ENCODE measurements at places on chromosomes 6 and 20.

GRCh38 chr6:68638230-68638900, 3.3 kb downstream of the ADGRB3 start:
- DNase-seq = peak; percentile 58

GRCh38 chr6:2378891-2379652, 133.7 kb upstream of the GMDS start:
- DNase-seq = no peak

DNA sequence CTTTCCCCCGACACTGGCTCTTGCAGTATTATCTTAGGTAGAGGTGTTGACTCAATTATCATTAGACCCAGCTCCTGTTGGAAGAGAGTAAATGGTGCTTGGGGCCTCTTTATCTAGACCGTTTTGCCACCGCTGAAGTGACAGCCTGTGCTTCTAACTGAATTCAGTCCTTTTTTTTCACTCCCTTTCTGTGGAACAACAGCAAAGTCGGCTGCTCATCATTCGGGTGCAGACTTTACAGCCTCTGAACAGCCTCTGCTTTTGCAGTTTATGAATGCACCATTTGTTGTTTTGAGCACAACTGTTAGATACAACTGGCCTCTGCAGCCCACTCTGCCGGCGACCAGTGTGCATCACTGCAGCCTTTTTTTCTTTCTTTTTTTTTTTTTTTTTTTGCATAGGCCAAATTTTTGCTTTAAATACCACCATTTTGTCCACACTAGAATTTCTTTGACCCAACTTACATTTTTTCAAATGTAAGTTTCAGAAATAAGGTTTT, 35.8 kb downstream of the RREB1 start:
- peak; percentile 23 for DNase-seq

GRCh38 chr6:56693246-56693607, 50.5 kb upstream of the DST start:
- no peak for DNase-seq

- peak; percentile 82 for DNase-seq
Measured at GRCh38 chr6:2353412-2354137, 108.2 kb upstream of the GMDS start.

DNA sequence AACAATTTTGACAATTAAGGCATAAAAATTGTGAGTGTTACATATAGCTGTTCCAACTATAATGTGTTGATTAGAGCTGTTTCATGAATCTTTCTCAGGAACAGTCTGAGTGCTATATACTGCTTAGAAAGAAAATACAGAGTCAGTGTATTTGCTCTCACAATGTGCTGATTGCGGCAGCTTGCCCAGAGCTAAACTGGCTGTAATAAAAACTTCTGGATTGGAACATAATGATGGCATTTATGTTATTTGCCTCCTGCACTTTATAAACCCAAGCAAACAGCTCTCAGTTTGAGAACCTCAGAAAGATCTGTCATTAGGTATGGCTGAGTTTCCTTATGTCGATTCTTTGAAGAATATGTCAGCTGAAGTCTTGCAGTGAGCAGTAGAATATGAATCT, 29.5 kb downstream of the FLRT3 start:
- no peak for DNase-seq

DNA sequence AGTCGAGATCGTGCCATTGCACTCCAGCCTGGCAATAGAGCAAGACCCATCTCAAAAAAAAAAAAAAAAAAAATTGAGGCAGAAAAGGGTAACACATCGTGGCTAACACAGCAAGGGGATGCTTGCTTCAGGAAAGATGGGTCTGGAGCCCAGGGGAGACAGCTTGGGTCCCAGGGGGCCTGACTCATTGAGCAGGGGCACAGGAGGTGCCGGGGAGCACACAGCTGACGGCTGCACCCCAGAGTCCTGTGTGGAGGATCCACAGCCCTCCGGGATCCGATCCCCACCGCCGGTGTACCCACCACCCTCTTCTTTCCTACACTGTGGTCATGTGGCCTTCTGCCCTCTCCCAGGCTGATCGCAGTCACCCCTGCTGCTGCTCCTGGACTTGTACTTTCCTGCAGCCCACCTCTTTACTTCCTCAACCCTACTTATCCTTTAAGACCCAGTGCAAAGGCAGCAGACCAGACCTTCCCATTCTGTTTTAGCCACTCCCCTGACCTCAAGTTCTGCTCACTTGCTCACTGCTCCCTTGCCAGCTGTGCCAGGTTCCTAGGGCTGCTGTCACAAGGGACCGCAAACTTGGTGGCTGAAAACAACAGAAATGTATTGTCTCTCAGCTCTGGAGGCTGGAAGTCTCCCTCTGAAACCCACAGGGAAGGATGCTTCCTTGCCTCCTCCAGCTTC, 17.6 kb upstream of the EZR start:
- no peak for DNase-seq

GRCh38 chr20:2705931-2706645, 13.5 kb downstream of the EBF4 start:
- no peak for DNase-seq

DNA sequence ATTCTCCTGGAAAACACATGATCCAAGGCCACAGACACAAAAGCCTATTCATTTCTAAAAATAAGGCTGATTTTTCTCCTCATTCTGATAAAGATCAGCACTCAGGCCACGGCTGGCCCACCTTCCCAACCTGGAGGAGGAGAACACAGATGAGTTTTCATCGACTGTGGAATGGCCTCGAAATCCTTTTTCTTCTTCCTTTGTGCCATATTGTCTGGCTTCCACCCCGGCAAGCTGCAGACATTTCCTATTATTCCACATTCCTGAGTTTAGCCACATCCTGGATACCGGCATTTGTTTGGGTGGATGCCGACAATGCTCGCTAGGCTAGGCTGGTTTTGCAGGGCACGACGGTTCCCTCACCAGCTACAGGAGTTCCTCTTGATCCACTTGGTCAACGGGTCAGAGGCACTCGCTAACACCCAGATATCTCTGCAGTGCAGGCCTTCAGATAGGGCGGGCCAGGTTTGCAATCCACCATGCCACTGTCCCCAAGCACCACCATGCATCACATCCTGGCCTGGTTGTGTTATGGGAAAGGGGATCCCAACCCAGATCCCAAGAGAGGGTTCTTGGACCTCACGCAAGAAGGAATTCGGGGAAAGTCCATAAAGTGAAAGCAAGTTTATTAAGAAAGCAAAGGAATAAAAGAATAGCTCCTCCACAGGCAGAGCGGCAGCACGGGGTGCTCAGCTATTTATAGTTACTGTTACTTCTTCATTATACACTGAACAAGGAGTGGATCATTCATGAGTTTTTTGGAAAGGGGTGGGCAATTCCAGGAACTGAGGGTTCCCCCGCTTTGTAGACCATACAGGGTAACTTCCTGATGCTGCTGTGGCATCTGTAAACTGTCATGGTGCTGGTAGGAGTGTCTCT, 4.2 kb upstream of the CTSZ start:
- no peak for DNase-seq

- no peak for DNase-seq
Measured at GRCh38 chr6:5753209-5753608, 253.5 kb downstream of the NRN1 start.

DNA sequence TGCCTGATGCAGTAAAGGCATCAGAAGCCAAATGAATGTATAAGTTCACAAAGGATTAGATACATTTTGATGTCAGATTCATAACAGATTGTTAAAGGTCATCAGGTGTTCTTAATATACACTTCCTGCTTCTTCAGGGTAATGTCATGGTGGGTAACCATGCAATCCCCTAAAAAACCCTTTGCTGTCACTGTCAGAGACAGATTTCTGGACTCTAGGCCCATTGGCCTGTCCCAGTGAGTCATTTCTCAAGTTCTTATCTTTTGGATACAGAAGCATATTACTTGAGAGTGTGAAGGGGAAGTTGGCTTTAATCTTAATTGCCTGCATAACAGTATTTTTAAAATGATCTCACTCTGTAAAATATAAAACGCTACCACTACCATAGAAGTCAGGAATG, 895.6 kb upstream of the MAP3K7 start:
- DNase-seq = no peak

DNA sequence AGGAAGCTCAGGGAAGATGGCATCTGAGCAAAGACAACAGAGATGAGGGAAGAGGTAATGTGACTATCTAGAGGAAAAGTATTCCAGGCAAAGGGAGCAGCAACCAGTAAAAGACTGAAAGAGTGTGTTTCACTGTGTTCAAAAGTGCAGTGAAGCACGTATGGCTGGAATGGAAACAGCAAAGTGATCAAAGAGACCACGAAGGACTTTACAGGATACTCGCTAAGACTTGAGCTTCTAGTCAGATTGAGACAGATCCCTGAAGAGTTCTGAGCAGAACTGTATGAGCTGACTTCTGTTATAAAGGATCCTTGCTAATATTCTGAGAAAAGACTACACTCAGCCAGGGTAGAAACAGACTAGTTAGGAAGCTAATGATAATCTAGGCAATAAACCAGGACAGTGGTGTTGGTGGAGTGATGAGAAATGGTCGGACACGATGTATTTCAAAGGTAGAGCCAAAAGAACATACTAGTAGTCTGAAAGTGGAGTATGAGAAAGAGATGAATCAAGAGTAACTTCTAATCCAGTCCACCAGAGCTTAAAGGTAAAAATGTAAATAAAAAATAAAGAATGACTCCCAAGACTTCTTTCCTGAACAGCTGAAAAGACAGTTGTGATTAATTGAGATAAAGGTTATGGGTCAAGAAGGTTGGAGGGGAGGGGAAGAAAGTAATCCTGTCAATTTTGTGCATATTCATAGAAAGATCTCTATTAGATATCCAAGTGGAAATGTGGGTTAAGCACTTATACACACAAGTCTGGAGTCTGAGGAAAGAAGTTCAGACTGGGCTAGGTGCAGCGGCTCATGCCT, 14.2 kb downstream of the SEC63 start:
- DNase-seq = no peak

DNA sequence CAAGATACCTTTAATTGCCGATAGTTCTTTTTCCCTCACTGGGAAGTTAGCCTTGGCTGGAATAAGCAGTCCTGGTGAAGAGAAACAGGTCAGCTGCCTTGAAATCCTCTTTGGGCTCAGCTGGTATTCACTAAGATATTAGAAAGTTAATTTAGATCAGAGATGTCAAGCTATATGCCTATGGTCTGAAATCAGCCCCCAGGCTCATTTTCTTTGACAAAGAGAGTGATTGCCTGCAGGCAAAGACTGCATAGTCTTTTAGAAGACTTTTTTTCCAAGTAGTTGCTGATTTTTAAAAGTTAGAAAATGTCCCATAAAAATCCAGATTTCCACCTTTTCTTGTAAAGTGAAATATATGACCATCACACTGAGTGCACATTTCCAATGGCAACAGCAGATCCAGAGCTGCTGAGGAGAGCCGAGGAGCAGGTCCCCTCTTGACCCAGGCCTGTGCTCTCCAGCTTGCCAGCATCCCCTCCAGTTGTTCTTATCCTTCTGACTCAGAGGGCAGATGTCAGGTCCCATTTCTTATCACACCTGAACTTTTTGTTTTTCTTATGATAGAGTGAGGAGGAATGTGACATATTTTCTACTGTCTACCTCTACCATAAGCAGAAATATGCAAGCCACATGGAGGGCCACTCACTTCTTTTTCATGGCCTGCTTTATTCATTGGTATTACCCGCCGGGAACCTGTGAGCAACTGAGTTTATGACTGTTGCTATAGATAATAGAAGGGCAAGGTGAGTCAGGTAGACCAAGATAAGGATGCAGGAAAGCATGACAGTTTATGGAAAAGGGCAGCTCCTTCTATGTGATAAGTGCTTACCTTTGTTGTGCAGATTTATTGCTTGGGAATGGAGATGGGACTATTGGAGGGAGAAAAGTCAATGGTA, 17.6 kb upstream of the L3MBTL3 start:
- no peak for DNase-seq

GRCh38 chr20:50017160-50017559, 34.4 kb downstream of the SNAI1 start:
- no peak for DNase-seq

All from RPMI8226 (cell line).